Activated T-helper 2 cell treated with anti-CD3 and anti-CD28 coated beads, Interferon-gamma antibody, Interleukin-2, Interleukin-4, amounts not matched to agents 10 μg/mL and 5 μg/mL and 100 μg/mL, durations not matched to agents 14 hours and 24 hours and 36 hours (primary cell): ENCODE measurements at places on chromosomes 2 and 18.

GRCh38 chr2:194815475-194815874 lies 841.6 kb upstream of the SLC39A10 start:
- H3K27me3 ChIP-seq = no peaks in the 10 kb centered on the region
- no peaks in the 10 kb centered on the region for H3K4me1 ChIP-seq
- H3K27ac ChIP-seq = no peak overlapping the region
- no peaks in the 10 kb centered on the region for H3K36me3 ChIP-seq

DNA sequence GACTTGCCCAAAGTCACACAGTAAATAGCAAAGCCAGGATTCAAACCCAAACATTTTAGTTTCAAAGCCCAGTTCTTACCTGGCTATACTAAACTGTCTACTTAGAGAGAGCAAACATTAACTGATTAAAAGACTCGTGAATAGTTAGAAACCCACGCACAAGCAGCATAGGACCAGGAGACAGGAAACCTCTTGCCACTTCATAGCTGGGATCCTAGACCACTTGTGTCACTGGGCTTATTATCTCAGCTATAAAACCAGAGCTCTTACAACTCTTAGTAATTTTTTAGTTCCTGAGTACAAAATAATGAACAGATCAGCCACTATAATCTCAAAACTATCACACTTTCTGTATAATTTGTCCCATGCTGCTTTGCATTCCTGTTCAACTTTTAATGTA lies 2.4 kb upstream of the AAK1 start:
- H3K4me3 ChIP-seq = peak overlapping the region; percentile 95
- H3K27ac ChIP-seq = peak overlapping the region; percentile 98
- H3K36me3 ChIP-seq = peaks cover 18% of the 10 kb centered on the region
- DNase-seq = no peak
- no peaks in the 10 kb centered on the region for H3K27me3 ChIP-seq
- H3K4me1 ChIP-seq = peaks cover 53% of the 10 kb centered on the region

- no peaks in the 10 kb centered on the region for H3K4me1 ChIP-seq
- H3K27ac ChIP-seq = no peak overlapping the region
- H3K4me3 ChIP-seq = no peak overlapping the region
- no peak for DNase-seq
- H3K36me3 ChIP-seq = no peaks in the 10 kb centered on the region
Measured at GRCh38 chr2:158719403-158719802, 75.7 kb upstream of the DAPL1 start.

GRCh38 chr2:34332813-34333212 lies 733.7 kb upstream of the FAM98A start:
- no peaks in the 10 kb centered on the region for H3K27me3 ChIP-seq
- no peaks in the 10 kb centered on the region for H3K4me1 ChIP-seq
- no peak overlapping the region for H3K27ac ChIP-seq
- H3K4me3 ChIP-seq = no peak overlapping the region
- H3K36me3 ChIP-seq = no peaks in the 10 kb centered on the region

- DNase-seq = no peak
- H3K4me1 ChIP-seq = peaks cover 2% of the 10 kb centered on the region
- H3K27me3 ChIP-seq = peaks cover 45% of the 10 kb centered on the region
- H3K4me3 ChIP-seq = no peak overlapping the region
- no peaks in the 10 kb centered on the region for H3K36me3 ChIP-seq
- no peak overlapping the region for H3K27ac ChIP-seq
Measured at GRCh38 chr2:223614534-223614933, 12.4 kb upstream of the SCG2 start.

DNA sequence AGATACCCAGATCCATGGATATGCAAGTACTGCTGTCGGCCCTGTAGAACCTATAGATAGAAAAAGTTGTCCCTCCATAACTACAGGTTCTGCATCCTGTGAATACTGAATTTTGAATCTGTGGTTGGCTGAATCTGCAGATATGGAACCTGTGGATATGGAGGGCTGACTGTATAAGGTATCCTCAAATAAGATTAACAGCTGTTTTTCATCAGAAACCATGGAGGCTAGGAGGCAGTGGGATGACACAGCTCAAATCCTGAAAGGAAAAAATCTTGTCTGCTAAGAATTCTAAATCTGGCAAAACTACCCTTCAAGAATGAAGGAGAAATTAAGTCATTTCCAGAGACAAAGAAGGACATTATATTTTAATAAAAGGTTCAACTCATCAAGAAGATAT lies 14.7 kb upstream of the ACAA2 start:
- no peak for DNase-seq
- no peak overlapping the region for H3K4me3 ChIP-seq
- H3K27ac ChIP-seq = no peak overlapping the region
- H3K36me3 ChIP-seq = peaks cover 37% of the 10 kb centered on the region

DNA sequence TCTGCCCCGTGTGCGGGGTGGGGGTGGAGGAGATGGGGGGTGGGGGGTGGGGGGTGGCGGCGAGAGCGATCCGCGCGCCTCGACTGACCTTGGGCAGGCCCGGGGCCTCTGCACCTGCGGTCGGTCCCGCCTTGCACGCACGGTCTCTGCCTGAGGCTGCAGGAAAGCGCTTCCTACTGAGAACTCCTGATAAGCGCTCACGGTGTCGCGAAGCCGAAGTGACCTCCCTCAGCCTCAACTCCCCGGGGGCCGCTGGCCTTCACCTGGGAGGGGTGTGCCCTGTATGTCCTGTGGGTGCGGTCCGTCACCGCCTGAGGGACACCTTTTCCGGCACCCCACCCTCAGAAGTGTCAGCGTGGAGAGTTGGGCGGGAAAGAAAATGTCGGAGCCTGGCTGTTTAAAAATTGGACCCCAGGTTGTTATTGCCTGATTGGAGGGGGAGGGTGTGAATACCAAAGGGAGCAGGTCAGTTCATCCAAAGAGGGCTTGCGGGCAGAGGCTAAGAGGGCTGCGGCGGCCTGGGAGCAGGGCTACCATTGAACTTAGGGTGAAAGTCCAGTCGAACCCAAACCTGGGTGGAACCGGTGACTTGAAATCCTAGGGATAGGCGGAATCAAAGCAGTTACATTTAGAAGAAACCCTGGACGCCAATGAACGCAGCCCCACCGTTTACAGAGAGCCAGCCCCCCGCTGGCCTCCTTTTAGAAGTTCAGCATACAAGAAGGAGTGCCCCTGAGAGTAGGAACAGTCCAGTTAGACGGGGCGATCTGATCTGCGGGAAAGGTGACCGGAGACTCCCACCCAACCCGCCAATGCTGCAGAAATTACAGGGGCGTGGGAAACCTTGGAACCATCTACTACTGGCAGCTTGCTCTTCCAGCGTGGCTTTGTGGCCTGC lies 1.2 kb downstream of the MAL start:
- H3K27me3 ChIP-seq = no peaks in the 10 kb centered on the region
- peak overlapping the region; percentile 99 for H3K4me3 ChIP-seq
- H3K27ac ChIP-seq = peak overlapping the region; percentile 87
- DNase-seq = peak; percentile 32

DNA sequence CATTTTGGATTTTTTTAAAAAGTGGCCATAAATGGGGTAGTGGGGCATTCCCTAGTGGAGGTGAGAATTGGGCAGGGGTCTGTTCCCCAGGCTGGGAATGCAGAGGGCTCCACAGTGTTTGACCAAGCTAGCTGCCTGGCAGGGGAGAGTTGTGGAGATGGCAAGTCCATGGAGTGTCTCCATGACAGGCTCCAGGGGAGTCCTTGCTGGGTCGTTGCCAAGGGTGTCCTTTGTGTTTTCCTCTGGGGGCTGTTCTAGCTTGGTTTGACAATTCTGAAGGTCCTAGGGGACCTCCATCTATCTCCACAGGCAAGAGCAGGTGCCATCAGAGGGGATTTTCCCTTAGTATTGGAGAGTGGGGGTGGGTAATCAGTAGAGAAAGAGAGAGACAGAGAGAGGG lies 265.3 kb downstream of the DYSF start:
- no peaks in the 10 kb centered on the region for H3K36me3 ChIP-seq
- H3K27me3 ChIP-seq = no peaks in the 10 kb centered on the region
- H3K4me1 ChIP-seq = no peaks in the 10 kb centered on the region

DNA sequence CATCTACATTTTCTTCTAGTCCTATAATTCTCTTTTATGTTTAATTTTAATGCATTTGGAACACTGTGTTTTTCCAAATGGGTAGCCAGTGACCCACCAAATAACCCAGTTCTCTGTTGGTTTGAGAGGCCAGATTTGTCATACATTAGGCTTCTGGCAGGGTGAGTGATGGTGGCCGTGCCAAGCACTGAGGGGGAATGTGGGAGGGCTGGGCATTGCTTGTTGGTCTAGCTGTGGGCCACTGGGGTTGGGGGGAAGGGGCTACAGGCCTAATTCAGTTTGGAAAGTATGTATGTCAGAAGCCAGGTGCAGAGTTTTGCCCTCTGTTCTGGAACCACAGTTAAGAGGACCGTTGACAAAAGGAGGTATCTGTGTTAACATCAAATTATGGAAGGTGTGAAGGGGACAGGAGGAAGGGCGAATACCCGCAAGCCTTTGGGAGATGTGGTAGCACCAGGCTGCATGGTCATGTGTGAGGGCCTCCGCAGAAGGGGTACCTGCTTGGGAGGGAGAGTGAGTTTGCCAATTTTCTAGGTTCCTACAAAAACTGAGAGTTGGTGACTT lies 38.1 kb upstream of the SCLY start:
- H3K27ac ChIP-seq = peak overlapping the region; percentile 72
- DNase-seq = no peak
- H3K27me3 ChIP-seq = no peaks in the 10 kb centered on the region
- no peak overlapping the region for H3K4me3 ChIP-seq

GRCh38 chr2:100004348-100004884 lies 138.0 kb downstream of the AFF3 start:
- H3K4me1 ChIP-seq = peaks cover 7% of the 10 kb centered on the region
- DNase-seq = no peak
- no peak overlapping the region for H3K4me3 ChIP-seq
- no peak overlapping the region for H3K27ac ChIP-seq
- peaks cover 3% of the 10 kb centered on the region for H3K27me3 ChIP-seq

DNA sequence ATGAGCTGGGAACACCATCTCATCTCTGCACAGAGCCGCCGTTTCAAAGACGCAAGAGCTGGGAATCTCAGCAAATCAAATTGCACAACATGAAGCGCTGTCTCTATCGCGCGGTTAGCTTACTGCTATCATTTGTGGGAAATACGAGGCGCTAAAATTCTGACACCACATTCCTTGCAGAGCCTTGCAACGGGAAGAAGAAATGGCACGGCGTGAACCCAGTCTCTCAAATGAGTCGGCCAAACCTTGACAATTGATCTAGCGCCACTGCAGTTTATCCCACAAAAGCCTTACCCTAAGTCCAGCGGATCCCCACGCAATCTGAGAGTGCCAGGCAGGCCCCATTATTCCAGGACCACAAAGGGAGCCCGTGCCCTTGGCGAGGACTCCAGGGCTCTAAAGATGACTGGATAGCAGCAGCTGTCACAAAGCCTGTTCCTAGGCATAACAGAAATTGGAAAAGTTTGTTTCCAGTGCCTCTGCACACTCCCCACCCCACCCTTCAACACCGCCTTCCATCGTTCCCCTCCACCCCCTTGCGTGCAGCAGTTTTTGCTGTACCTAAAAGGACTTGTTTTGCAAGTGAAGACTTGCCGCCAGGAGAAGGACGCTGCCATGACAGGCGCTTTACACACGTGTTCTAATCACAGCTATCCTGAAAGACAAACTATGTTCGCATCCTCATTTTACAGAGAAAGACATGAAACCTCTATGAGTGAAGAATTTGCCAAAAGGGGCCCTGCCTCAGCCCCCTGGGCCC lies 252.4 kb downstream of the EIPR1 start:
- no peak for DNase-seq
- no peaks in the 10 kb centered on the region for H3K27me3 ChIP-seq
- no peak overlapping the region for H3K27ac ChIP-seq
- no peaks in the 10 kb centered on the region for H3K36me3 ChIP-seq
- peaks cover 4% of the 10 kb centered on the region for H3K4me1 ChIP-seq

GRCh38 chr18:8899000-8899399 lies 193.6 kb downstream of the MTCL1 start:
- H3K36me3 ChIP-seq = no peaks in the 10 kb centered on the region
- no peaks in the 10 kb centered on the region for H3K4me1 ChIP-seq
- H3K27me3 ChIP-seq = no peaks in the 10 kb centered on the region
- DNase-seq = no peak

GRCh38 chr2:180970016-180970415 lies 10.4 kb upstream of the UBE2E3 start:
- H3K4me3 ChIP-seq = no peak overlapping the region
- DNase-seq = no peak
- H3K4me1 ChIP-seq = no peaks in the 10 kb centered on the region
- no peak overlapping the region for H3K27ac ChIP-seq
- H3K36me3 ChIP-seq = no peaks in the 10 kb centered on the region
- H3K27me3 ChIP-seq = peaks cover 60% of the 10 kb centered on the region

GRCh38 chr2:113979191-113980128 lies 89.6 kb downstream of the ACTR3 start:
- no peak overlapping the region for H3K27ac ChIP-seq
- H3K36me3 ChIP-seq = peaks cover 22% of the 10 kb centered on the region
- H3K4me1 ChIP-seq = peaks cover 7% of the 10 kb centered on the region
- no peak overlapping the region for H3K4me3 ChIP-seq

GRCh38 chr2:188773075-188773474 lies 201.1 kb upstream of the COL3A1 start:
- H3K36me3 ChIP-seq = no peaks in the 10 kb centered on the region
- no peak overlapping the region for H3K4me3 ChIP-seq
- H3K27ac ChIP-seq = no peak overlapping the region
- H3K27me3 ChIP-seq = no peaks in the 10 kb centered on the region

DNA sequence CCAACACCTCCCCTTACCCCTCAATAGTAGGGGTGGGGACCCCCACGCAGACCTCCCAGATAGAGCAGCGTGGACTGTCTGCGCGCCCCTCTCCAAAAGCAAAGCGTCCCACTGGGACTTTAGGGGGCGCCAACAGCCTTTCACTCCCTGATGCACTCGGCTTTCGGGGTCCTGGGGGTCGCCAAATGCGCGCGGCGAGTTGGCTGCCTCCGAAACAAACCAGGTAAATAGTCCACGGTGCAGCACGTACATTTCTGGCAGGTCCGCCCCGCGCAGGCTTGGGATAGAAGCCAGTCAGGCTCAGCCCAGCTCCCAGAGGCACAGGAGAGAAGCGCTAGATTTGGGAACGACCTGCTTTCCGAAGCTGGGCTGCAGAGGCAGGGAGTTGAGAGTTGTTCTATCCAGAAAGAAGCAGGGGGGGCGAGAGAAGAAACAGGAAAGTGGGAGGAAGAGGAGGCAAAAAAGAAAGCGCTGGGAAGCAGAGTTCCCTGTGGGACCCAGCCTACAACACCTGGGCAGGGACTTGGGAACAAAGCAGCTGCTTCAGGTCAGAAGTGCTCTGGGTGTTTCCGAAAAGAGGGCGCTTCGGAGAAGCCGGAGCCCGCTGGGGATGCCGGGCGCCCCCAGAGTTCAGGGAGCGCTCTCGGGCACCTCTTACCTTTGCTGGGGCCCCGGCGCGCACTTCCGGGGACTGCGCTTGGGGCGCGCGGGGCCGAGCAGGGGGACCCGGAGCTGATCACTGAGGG lies 544 bp downstream of the EVA1A start:
- no peaks in the 10 kb centered on the region for H3K36me3 ChIP-seq
- no peak for DNase-seq
- no peak overlapping the region for H3K27ac ChIP-seq
- H3K4me3 ChIP-seq = peak overlapping the region; percentile 81
